ENCODE measurements at places on chromosomes 7 and 10. TPM values are rescaled to one million over a fixed set of nuclear protein-coding genes. Genes with fewer than 3 reads are reported as not detected.

The WNT2 gene
- not detected for total RNA-seq

GRCh38 chr7:471866-472639, 47.6 kb downstream of the PDGFA start:
- DNase-seq, result no peak

The DGKB gene
- total RNA-seq, result not detected

The OR2A1 gene
- total RNA-seq, result not detected

The HECW1 gene
- total RNA-seq, result not detected

DNA sequence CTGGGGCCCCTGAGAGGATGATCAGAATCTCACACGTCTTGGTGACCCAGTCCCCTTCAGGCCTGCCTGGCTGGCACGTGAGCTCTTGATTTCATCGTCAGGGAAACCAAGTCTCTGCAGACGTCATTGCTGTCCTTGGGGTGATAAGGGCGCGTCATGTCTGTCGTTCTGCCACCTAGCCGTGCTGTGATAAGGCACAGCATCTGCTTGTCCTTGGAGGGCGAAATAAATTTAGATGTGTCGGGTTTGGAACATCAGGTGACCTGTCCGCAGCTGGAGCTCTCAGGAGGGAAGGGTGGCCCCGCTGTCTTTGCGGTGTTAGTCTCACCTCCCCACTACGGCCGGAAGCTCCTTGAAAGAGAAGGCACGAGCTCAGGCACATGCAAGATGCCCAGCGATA, 129.2 kb downstream of the GRK5 start:
- no peak for DNase-seq

DNA sequence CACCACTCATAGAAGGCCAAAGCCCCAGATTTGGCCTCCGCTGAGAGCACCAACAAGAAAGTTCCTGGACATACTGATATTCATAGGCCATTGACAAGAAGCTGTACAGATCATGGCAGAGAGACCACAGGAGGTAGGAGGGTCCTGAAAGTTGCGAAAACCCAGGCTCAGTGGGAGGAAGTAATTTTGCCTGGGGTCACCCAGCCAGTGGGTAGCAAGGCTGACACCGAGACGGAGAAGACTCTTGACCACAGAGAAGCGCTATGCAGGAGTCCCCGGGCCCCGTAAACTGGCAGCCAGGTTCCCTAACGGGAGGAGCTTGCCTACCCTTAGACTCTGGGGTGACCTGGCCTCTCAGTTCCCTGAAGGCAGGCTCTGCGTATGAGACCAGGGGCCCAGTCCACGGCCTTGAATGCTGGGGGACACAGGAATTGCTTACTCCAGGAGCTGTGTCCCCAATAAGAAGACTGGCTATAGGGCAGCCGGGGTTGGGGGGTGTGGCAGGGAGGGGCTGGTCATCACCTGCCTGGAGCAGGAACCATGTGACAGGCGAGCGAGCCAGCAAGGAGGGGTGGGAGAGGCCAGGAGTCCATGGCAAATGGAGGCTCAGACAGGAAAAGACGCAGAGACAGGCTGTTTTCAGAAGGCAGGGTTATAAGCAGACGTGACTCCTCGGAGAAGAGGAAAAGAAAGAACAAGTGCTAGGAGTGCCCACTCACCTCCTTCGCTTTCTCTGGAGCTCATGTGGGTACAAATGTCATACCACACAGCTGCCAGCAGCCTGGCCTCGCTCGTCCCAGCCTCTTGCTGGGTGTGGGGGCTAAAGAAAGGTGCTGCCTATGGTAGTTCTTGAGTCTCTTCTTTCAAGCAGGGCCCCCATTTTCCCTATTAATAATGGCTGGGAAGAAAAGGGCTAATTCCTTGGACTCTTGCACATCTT, 24.6 kb upstream of the NPFFR1 start:
- no peak for DNase-seq

The NAT16 gene
- total RNA-seq, result not detected

DNA sequence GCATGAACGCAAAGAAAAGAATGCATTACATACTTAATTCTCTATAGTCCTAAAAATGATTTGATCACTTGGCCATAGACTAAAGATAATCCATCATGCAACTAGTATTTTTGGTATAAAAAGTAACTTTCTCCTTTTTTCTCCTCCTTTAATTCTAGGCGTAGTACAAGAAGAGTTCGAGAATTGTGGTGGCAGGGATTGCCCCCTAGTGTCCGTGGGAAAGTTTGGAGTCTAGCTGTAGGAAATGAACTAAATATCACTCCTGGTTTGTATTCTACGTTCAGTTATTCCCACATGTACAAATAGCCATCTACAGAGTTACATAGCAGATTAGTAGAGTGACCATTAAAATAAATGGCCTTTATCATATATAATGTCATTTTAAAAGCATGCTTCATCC, 45.5 kb upstream of the HELLS start:
- DNase-seq, result no peak

The CYP3A4 gene
- total RNA-seq, result not detected

GRCh38 chr7:158680754-158681153, 23.9 kb downstream of the NCAPG2 start:
- DNase-seq, result no peak

DNA sequence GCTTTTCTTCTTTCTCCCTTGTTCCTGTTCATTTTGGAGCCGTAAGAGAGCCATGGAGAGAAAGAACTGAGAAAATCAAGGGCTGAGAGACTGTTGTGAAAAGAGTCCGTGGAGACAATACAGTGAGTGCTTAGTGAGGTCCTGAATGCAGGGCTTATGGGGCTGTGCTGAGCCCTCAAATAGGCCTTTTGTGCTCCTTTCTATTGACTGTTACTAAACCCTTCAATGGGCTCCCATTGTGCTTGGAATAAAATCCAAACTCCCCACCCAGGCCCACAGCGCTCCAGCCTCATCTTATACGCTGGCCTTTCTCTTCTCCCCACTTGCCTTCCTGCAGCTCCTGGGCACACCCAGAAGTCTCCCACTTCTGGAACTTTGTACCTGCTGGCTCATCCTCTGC, 243.1 kb upstream of the HABP2 start:
- no peak for DNase-seq

The FOXK1 gene
- 37.9 TPM for total RNA-seq

GRCh38 chr10:30853066-30853465, 178.6 kb downstream of the ZNF438 start:
- no peak for DNase-seq

GRCh38 chr10:100873146-100873826, 39.5 kb upstream of the SLF2 start:
- DNase-seq, result no peak

GRCh38 chr10:46523962-46524471, 32.4 kb downstream of the GPRIN2 start:
- no peak for DNase-seq

The RTKN2 gene
- 3.7 TPM for total RNA-seq

The KCNH2 gene
- total RNA-seq, result 0.49 TPM

DNA sequence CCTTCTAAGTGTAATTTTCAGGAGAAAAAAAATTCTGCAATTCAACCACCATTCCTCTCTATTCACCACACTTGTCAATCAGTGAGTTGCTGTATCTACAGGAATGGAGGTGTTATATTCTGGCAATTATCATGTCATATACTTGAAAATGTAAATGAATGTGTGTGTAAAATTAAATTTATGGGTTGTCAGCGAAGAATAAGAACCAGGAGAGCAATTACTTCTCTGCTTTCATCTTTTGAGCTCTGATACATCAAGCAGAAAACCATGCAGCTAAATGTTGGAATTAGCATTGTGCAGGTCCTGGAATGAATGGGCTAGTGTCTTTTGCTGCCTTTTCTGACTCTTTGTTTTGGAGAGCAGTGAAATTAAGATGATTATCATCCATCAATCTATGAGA, 207.6 kb downstream of the FOXP2 start:
- no peak for DNase-seq

The IFIT2 gene
- 0.34 TPM for total RNA-seq

The BMS1 gene
- 35.6 TPM for total RNA-seq

GRCh38 chr7:105594034-105594433, 12.7 kb upstream of the EFCAB10 start:
- no peak for DNase-seq

DNA sequence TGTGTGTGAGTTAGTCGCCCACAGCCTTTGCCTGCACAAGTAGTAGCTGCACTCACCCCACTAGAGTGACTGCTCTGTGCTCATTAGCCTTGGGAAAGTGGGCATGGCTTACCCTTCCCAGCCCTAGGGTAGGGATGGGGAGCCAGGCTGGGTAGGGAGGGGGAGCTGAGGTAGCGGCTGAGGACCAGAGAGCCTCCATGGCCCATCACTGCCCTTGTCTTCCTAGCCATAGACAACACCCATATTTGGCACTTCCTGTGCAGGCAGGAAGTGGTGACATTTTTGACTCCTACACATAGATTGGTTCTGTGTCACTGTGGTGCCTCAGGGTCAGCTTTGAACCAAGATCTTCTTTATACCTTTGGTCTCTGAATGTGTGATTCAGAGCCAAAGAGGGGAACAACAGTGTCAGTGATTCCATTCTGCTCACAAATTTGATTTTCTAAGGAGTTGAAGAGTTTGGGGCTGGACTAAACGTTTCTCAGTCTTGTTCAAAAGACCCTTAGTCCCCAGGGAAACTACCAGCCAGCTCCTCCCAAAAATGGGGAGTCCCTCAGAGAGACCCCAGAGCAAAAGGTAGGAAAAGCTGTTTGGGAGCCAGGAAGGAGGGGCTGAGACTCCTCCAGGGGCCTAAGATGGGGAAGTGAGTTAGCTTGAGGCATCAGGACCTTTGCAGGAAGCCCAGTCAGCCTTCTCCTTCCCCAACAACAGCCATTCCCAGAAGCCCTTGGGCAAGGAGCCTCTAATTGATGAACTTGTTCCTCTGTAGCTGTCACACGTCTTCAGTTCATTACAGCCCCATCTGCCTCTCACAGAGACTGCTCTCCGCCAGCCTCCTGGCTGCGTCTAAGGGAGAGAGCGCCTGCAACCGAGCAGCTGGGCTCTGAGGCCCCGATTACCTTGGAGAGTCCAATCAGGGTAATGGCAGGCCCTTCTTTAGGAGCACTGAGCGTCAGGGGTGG, 135.0 kb downstream of the CDH23 start:
- peak; percentile 3 for DNase-seq
